ENCODE measurements at places on chromosomes 4 and X. TPM values are rescaled to one million over a fixed set of nuclear protein-coding genes. Genes with fewer than 3 reads are reported as not detected.

STBD1 gene
- total RNA-seq = 0.47 TPM

AMBN gene
- not detected for total RNA-seq

GAB1 gene
- total RNA-seq = 29.2 TPM

CT45A3 gene
- not detected for total RNA-seq

- no peaks in the 10 kb centered on the region for H3K4me1 ChIP-seq
- no peak overlapping the region for H3K27ac ChIP-seq
- no peaks in the 10 kb centered on the region for H3K27me3 ChIP-seq
Measured at GRCh38 chr4:35772291-35772690, 472.0 kb downstream of the ARAP2 start.

DNA sequence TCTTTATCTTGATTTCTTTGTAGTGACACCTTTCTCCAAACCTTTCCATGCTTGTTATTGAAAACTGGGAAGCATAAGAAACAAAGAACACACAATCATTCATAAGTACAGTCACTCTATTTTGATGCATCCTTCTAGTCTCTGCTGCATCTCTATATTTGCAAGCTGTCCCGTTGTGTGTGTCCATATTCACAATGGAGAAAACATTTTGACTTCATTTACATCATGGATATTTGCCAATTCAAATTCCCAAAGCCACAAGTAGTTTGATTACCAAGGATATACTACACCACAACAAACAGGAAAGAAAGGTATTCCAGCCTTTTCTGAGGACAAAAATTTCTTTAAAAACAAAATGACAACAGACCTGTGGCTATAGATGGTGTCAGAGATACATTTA lies 673.8 kb downstream of the STIM2 start:
- no peaks in the 10 kb centered on the region for H3K27me3 ChIP-seq
- no peak overlapping the region for H3K4me3 ChIP-seq
- H3K36me3 ChIP-seq = no peaks in the 10 kb centered on the region

DNA sequence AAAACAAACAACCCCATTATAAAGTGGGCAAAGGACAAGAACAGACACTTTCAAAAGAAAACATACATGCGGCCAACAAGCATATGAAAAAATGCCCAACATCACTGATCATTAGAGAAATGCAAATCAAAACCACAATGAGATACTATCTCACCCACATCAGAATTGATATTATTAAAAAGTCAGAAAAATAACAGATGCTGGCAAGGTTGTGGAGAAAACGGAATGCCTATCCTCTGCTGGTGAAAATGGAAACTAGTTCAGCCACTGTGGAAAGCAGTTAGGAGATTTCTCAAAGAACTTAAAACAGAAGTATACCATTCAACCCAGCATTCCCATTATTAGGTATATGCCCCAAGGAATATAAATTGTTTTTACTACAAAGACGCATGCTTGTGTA lies 112.5 kb downstream of the JADE1 start:
- no peaks in the 10 kb centered on the region for H3K4me1 ChIP-seq
- DNase-seq = no peak
- H3K27me3 ChIP-seq = no peaks in the 10 kb centered on the region
- H3K36me3 ChIP-seq = peaks cover 44% of the 10 kb centered on the region

GRCh38 chr4:30427932-30428331 lies 292.2 kb upstream of the PCDH7 start:
- H3K27me3 ChIP-seq = no peaks in the 10 kb centered on the region
- H3K4me3 ChIP-seq = no peak overlapping the region
- DNase-seq = no peak
- H3K36me3 ChIP-seq = no peaks in the 10 kb centered on the region
- no peak overlapping the region for H3K27ac ChIP-seq

DNA sequence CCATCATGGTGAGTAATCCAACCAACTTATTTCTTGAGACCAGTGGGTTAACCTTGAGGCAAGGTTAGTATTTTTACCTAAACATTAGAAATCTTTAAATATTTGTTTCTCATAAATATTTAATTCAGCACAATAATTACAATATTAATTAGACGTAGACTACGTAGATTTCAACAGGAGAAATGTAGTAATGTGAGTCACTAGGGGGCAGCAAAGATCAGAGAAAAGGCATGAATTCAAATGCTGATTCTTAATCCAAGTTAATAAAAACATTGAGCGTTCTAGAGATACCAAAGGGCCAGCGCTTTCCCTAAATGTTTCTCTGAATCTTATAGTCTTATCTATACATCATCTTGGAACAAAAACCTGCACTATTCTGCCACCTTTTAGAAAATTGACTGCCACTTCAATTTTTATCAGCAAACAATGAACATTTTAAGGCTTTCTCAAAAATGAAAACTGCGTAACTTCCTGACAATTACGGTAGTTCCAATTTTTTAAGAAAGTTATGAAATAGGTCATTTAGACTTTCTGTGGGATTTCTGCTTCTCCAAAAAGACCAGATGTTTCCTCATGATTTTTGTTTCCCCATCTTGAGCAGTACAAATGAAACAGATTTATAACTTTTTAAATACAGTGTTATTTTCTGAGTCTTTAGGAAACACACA lies 180.7 kb downstream of the GASK1B start:
- peak; percentile 61 for DNase-seq
- H3K27me3 ChIP-seq = no peaks in the 10 kb centered on the region
- H3K4me1 ChIP-seq = peaks cover 31% of the 10 kb centered on the region

- peak overlapping the region; percentile 30 for H3K27ac ChIP-seq
- peaks cover 58% of the 10 kb centered on the region for H3K36me3 ChIP-seq
Measured at GRCh38 chrX:16594490-16594889, 55.5 kb upstream of the S100G start.

DNA sequence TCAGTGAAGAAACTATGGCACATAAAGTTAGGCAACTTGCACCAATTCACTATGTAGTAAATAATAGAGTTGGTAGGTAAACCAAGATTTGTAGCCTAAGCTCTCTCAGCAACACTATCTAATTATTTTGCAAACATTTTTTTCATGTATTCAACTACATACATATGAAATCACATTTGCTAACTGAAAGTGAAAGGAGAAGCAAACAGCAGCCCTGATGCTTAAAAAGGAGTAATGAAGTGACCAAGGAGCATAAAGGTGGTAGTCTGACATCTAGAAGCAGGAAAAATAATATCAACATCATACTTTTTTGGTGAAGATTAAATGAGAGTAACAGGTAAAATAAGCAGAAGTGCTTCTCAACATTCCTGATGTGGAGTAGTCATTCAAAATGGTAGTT lies 603.7 kb downstream of the GRXCR1 start:
- H3K27me3 ChIP-seq = peaks cover 2% of the 10 kb centered on the region
- no peak overlapping the region for H3K27ac ChIP-seq
- DNase-seq = no peak
- H3K4me3 ChIP-seq = no peak overlapping the region
- no peaks in the 10 kb centered on the region for H3K4me1 ChIP-seq
- no peaks in the 10 kb centered on the region for H3K36me3 ChIP-seq

- H3K27me3 ChIP-seq = no peaks in the 10 kb centered on the region
- H3K36me3 ChIP-seq = no peaks in the 10 kb centered on the region
- H3K27ac ChIP-seq = no peak overlapping the region
- DNase-seq = no peak
Measured at GRCh38 chr4:162700358-162700757, 466.3 kb downstream of the NAF1 start.

DNA sequence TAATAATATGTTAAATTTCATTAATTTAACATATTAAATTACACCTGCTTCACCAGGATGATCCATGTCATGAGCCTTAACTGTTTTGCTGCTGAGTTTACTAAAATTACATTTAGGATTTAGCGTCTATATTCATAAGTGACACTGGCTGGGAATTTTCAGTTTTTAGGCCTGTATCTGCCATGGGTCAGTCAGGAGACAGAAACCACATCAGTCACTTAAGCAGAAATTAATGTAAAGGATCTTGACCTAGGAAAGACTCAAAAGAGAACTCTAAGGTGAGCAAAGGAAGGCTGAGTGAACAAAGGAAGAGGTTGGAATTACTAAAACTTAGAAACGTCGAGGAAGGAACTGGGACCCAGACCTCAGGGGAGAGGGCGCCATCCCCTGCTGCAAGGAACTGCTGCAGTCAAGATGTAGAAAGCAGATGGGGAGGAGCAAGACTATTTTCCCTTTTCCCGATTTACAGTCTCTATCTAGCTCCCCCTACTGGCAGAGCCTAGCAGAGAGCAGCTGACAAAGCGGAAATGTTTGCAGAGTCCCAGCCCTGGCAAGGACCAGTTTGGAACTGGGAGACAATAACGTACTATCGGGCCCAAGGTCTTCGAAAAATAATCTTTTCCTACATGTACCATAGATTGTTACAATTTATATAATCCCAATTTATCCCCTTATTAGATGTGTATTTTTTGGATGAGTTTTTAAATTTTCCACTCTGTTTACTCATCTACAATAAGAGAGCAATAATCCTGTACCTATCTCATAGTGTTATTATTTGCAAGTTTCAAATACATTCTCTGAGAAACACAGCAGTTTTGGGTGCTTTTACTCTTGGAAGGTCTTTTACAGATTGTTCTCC lies 22.6 kb upstream of the RBBP7 start:
- peaks cover 7% of the 10 kb centered on the region for H3K4me1 ChIP-seq
- no peak overlapping the region for H3K27ac ChIP-seq
- no peaks in the 10 kb centered on the region for H3K36me3 ChIP-seq
- DNase-seq = peak; percentile 80

GRCh38 chr4:74166135-74166534 lies 8.2 kb downstream of the MTHFD2L start:
- no peaks in the 10 kb centered on the region for H3K4me1 ChIP-seq
- DNase-seq = no peak
- no peak overlapping the region for H3K4me3 ChIP-seq
- peaks cover 7% of the 10 kb centered on the region for H3K36me3 ChIP-seq

DNA sequence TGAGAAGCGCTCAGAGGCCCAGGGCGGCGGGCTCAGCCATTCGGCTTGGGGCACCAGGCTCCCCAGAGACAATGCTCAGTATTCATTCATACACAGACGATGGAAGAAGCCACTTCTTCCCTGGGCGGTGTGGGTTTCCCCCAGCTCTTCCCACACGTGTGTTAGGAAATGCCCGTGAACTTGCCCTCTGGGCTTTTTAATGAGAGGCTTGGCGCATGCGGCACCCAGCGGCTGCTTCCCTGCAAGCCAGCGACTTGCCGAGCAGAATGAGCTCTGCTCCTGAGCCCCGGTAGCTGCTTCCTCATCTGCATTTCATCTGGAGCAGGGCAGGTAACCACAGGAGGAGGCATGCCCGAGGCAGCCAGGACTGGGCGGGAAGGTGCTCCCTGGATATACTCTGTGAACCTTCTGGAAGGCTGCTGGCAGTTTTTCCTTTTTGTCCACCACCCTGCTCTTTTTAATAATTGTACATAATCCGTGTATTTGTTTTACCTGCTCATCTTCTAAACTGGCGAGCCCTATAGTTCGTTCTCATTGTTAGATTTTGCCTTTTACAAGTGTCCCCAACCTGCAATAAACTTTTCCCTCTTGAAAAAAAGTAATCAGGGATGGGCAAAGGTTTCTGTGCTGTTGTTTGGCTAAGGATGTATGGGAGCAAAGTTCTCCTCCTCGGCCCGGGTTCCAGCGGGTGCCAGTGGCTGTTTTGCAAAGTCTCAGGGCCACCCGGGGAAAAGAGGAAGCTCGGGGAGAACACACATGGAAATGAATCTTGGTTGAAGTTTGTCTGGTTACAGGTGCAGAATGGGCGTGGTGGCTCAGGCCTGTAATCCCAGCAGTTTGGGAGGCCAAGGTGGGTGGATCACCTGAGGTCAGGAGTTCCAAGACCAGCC lies 178.8 kb downstream of the DCLK2 start:
- no peaks in the 10 kb centered on the region for H3K27me3 ChIP-seq
- peaks cover 32% of the 10 kb centered on the region for H3K4me1 ChIP-seq
- peak; percentile 25 for DNase-seq
- H3K4me3 ChIP-seq = peak overlapping the region; percentile 74
- peak overlapping the region; percentile 8 for H3K27ac ChIP-seq

- H3K27me3 ChIP-seq = no peaks in the 10 kb centered on the region
- peaks cover 33% of the 10 kb centered on the region for H3K36me3 ChIP-seq
- peak overlapping the region; percentile 99 for H3K4me3 ChIP-seq
- peak overlapping the region; percentile 100 for H3K27ac ChIP-seq
- DNase-seq = no peak
- peaks cover 32% of the 10 kb centered on the region for H3K4me1 ChIP-seq
Measured at GRCh38 chr4:151100531-151100930, 1.1 kb downstream of the RPS3A start.
